Stimulated activated CD4-positive, alpha-beta T cell treated with anti-CD3 and anti-CD28 coated beads, Interleukin-15, amount 100 ng/mL, for 1 hour (primary cell): ENCODE measurements at places on chromosomes 12 and 14.

GRCh38 chr12:113299619-113300237, 35.2 kb downstream of the SLC8B1 start:
- DNase-seq: no peak

GRCh38 chr12:30911207-30911606, 15.3 kb upstream of the TSPAN11 start:
- DNase-seq: no peak

DNA sequence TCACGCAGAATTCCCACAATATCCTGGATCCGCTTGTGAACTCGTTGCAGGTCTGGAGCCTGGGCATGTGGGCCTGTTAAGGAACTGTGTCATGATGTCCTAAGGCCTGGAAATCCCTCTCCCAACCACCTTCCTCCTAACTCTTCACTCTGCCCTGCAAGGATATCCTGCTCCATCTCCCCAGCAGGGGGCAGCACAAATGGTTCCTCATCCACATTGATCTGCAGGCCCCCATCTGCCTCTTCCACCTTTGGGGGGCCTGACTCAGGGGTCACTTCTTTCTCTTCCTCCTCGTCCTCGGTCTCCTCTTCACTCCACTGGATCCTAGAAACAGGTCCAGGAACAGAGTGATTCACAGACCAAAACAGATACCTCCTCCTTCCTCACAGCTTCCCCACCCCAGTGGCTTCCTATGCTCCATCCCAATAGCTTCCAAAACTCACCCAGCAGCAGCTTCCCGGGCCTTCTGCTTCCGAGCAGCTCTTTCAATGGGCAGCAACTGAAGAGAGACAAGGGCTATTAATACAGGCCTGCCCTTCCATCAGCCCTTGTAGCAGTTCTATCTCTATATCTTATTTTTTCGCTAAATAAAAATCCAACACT, 4.5 kb downstream of the NOP2 start:
- peak; percentile 49 for DNase-seq

DNA sequence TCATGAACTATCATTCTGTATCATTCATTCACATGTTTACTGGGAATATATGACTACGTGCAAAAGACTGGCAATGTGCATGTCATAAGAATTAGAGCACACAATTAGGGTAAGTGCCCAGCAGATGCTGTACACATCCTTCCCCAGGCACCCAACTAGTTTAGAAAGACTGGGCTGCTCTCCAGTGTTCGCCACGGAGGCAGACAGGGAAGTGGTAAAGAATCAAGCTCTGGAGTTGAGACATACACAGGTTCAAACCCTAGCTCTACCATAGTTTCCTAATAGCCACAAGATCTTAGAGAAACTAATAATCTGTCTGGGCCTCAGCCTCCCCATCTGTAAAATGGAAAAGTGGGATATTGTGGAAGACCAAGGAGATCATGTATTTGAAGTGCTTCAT, 6.8 kb downstream of the TMCC3 start:
- no peak for DNase-seq

- DNase-seq: no peak
These were observed 92.4 kb downstream of the TPH2 start for GRCh38 chr12:72031066-72031465.

GRCh38 chr14:104723651-104724406, at the start of gene ADSS1:
ADSS1 (plus strand) TSS chr14:104724229; CDS start chr14:104724271, 42 bp downstream.
- DNase-seq: peak; percentile 47

- no peak for DNase-seq
These were observed 58.0 kb upstream of the PARP11 start for GRCh38 chr12:3931206-3931605.
